Stimulated activated CD4-positive, alpha-beta T cell treated with anti-CD3 and anti-CD28 coated beads, Interleukin-4, amount 100 ng/mL, for 1 hour (primary cell): ENCODE measurements at places on chromosomes 7 and 10.

DNA sequence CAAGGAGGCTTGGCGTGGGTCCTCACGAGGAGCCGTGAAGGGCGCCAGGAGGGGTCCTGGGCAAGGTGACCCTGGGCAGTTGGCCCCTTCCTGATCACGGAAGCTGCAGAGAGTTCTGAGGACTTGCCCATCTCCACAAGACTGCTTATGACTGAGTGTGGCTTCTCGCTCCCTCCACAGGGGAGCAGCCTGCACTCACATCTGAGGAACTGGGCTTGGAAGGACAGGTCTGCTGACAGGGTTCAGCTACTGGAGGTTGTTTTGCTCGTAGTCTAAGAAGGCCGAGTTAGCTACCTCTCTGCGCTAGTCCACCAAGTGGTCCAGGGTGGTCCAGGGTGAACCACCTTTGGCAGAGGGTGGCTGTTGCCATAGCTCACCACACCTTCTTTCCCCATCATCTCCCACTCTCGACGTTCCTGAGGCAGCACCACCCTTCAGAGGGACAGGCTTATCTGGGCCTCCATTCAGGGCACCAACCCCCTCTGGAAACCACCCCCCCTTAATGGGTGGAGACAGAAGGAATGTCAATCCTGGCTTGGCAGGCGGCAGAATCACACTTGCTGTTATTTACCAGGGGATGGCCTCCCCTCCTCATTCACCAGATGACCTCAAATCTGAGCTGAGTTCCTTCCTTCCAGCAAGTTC lies 38.2 kb downstream of the FAM53B start:
- no peak for DNase-seq

GRCh38 chr7:148211740-148212151 lies 378.8 kb upstream of the C7orf33 start:
- DNase-seq = no peak

GRCh38 chr7:36749282-36749960 lies 25.1 kb upstream of the AOAH start:
- DNase-seq = no peak

GRCh38 chr7:52909935-52910334 lies 125.5 kb upstream of the POM121L12 start:
- no peak for DNase-seq

DNA sequence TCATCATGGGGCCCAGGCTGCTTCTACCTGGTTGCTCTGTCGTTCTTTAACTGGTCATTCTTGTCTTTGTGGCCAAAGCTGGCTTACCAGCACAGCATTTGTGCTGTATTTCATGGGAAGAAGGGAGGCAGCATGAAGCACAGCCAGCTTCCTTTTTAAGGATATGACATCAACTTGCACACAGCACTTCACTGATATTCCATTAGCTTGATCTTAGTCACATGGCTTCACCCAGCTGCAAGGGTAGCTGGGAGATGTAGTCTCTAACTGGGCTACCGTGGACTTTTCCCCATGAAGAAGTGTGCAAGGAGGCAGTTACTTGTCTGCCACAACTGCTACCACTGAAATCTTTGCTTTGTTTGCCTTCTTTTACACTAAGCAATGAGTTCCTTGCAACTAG lies 525.2 kb downstream of the LRMDA start:
- no peak for DNase-seq

- DNase-seq = no peak
These were observed 46.3 kb downstream of the PDSS1 start for GRCh38 chr10:26743841-26744240.

DNA sequence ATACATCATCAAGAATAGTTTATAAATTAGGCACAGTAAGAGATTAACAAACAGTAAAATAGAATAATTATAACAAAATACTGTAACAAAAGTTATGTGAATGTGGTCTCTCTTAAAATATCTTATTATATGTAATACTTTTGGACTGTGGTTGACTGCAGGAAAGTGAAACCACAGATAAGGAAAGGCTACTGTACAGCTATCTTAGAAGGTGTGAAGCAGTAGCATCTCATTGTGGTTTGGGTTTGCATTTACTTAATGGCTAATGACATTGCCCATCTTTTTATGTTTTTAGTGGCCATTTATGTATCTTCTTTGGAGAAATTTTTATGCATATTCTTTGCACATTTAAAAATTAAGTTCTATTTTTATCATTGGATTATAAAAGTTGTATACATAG lies 296.4 kb upstream of the MAGI2 start:
- no peak for DNase-seq

GRCh38 chr7:52360541-52360940 lies 674.9 kb upstream of the POM121L12 start:
- DNase-seq = no peak

DNA sequence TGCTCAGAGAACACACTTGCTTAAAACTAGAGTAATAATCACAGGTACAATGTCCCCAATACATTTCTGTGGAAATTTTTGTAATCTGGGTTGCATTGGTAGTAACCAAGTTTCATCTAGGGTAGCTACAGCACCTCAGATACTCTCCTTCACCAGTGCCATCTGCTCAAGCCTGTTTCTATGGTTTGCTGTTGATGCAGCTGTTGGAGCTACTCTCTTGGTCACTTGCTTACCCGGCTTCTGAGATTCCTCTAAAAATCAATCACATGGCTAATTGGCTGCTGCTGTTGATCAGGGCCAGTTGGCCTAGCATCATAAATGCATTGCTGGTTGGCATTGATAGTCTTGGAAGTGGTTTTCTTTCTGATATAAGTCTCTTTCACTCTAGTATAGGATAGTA lies 220.8 kb downstream of the BICC1 start:
- DNase-seq = no peak

DNA sequence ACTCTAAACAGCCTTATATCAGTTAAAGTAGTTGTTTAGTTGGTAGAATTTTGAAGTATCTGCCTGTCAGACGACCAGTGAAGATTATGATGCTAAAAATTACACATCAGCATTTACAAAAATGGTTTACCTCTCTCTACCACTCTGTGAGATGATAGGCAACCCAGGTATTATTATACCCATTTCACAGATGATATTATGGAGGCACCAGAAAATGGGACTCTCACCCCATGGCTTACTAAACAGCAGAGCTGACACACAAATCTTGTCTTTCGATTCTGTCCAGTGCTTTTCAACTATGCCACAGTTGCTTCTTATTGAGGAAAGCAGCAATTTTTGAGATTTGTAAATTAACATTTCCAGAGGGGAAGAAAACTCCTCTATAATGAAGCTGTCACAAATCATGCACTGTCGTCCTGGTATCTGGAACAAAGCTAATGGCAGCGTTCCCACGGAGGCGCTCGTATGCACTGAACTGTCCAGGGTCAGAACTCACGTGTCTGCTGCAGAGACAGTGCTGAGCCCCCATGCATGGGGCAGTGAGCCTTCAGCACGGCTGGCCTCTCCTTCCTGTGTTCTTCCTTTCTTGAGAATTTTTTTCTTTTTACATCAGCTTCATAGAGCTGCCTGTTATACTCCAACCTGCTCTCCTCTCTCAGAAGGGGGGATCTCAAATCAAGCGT lies 381.1 kb downstream of the SDK1 start:
- no peak for DNase-seq

GRCh38 chr10:109173937-109174336 lies 749.4 kb downstream of the XPNPEP1 start:
- DNase-seq = no peak

DNA sequence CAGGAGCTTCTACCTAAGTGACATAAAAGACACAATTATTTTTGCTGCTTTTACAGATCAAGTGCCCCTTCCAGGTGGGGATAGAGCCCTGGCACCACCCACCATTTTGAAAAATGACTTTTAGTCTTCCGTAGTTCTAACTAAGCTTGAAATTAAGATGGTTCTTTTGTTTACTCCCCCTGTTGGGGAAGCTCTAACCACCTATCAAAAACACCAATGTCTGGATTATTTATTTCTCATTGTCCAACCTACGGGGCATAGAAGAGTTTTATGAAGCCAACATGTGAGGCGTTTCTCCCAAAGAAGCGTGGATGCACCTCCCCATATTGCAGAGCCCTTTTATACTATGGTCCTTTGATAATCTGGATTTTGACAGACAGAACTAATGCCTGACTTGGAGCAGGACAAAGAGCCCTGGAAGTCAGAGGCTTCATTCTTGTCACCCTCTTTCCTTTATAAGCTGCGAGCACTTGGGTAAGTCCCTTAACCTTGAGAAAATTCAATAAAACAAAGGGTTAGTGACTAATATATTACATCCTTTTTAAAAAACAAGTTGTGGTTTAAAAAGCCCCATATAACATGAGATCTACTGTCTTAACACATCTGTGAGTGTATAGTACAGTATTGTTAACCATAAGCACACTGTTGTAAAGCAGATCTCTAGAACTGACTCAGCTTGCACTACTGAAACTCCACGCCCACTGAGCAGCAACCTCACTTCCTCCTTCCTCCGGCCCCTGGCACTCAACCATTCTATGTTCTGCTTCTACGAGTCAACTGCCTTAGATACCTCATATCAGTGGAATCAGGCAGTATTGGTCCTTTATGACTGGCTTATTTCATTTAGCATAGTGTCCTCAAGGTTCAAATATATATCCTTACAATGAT lies 67.5 kb downstream of the ATXN7L1 start:
- DNase-seq = peak; percentile 76

GRCh38 chr7:27941522-27941921 lies 201.6 kb downstream of the TAX1BP1 start:
- DNase-seq = no peak

- DNase-seq = no peak
These were observed 197.1 kb downstream of the DOCK4 start for GRCh38 chr7:112009081-112009480.

DNA sequence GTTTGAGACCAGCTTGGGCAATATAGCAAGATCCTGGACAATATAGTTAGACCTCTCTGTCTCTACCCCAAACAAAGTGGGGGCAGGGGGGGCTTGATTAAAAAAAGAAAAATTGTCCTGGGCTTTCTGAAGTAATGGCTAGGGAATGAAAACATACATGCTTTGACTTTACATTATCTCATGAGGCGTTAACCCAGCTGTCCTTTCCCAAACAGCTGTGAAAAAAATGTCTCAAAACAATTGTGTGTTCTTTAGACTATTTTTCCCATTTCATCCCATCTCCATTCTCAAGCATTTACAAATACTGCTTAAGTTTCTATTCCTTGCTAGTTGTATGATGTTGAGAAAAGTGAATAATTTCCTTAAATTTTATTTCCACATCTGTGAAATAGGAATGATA lies 27.0 kb upstream of the CDK13 start:
- no peak for DNase-seq
